Trophoblast cell (in vitro differentiated cells and primary cell): ENCODE measurements at places on chromosomes 5 and 9.

- no peak for DNase-seq
Observed at GRCh38 chr9:8474937-8475336, 675.4 kb upstream of the DMAC1 start.

DNA sequence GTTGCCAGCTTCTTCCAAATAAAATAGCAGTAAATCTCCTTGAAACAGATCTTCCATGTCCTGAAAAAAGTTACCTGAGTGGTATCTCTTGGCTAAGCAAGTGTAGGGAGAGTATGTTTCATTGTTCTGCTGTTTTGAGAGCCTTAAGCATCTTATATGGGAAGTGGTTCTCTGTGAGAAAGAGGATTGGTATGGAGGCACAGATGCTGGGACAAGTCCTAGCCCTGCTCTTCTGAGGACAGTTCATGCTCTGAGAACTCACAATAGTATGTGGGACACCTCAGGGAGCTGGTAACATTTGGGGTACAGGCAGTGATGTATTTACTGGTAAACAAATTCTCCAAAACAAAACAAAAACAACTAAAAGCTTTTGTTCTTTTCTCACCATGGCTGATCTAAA, 2.0 kb downstream of the PPP3R2 start:
- no peak for DNase-seq

- DNase-seq: peak; percentile 91
Observed at GRCh38 chr5:102715082-102715807, 39.9 kb upstream of the PAM start.

- peak; percentile 54 for DNase-seq
Observed at GRCh38 chr9:122213589-122214413, 15.0 kb downstream of the LHX6 start.

DNA sequence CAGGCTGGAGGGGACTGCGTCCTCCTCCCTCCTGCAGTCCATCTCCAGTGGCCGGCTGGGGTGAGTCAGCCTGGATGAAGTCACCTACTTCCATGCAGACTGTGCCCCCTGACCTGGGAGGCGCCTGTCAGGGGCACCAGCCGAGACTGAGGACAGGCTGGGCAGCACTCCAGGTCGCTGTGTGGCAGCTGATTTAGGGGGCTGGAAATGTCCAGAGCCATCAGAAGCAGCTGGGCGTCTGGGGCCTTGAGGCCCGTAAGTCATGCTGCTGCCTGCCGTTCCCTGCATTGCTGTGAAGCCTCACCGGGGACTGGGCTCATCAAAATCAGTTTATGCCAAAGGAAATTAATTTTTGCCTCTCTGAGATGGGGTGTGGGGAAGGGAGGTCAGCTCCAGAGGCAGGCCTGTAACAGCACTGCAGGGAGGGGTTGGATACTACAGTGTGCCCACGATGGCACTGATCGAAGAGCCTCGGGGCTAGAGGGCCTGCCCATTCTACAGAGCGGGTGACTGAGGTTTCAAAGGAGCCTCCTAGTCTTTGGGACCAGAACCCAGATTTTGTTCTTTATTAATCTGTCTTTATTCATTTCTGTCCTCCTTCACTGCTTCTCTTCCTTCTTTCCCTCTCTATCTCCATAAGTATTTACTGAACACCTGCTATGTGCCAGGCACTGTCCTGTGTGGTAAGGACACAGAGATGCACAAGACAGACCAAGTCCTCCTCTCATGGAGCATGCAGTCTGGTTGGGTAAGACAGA, 70.4 kb upstream of the PSD2 start:
- DNase-seq: peak; percentile 11
